Stimulated activated naive CD8-positive, alpha-beta T cell treated with anti-CD3 and anti-CD28 coated beads, Interleukin-15, amount 100 ng/mL, for 72 hours (primary cell): ENCODE measurements at places on chromosomes 12 and 14.
A peak's percentile ranks its signal among the peaks of the same experiment; 100 is the strongest.

- DNase-seq, result no peak
Observed at GRCh38 chr12:108814462-108815211, 42.7 kb downstream of the SSH1 start.

- no peak for DNase-seq
Observed at GRCh38 chr12:108798551-108799221, 58.7 kb downstream of the SSH1 start.

DNA sequence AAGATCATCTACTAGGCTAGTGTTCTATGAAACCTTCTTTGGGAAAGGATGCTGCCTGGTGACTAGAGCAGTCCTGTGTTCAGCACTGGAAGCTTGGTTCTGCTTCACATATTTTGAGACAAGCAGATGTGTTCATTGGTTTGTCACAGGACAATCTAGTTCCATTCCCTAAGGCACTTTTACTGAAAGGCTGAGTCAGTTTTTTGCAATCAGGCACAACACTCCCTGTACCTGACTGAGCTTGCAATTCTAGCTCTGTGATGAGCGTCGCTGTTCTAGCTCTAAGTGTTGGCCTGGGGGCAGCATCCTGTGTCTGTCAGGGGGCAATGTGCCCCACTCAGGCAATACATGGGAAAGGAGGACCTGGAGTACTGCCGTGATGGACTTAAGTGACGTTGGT, 144.4 kb downstream of the CAND1 start:
- no peak for DNase-seq

GRCh38 chr12:76901628-76902380, 23.0 kb upstream of the CSRP2 start:
- no peak for DNase-seq

DNA sequence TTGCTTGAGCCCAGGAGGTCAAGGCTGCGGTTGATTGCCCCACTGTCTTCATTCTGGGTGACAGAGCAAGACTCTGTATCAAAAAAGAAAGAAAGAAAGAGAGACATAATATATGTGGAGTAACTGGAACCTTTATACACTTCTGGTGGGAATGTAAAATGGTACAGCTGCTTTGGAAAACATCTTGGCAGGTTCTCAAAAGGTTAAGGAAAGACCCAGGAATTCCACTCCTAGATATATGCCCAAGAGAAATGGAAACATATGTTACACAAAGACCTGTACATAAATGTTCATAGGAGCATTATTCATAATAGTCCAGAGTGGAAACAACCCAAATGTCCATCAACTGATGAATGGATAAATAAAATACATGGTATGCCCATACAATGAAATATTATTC, 7.2 kb downstream of the RBMS2 start:
- no peak for DNase-seq

DNA sequence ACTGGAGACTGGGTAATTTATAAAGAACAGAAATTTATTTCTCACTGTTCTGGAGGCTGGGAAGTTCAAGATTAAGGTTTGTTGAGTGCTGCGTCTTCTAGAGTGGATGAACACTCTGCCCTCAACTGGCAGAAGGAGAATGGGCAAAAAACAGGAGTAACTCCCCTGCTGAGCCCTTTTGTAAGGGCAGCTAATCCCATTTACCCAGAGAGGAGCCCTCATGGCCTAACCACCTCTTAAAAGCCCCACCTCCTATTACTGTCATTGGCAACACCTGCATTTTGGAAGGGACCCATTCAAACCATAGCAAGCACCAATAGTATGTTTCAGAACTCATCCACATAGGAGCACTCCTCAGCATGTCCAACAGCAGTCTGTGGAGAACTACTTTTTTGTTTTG, 47.4 kb downstream of the BORCS5 start:
- DNase-seq, result no peak

DNA sequence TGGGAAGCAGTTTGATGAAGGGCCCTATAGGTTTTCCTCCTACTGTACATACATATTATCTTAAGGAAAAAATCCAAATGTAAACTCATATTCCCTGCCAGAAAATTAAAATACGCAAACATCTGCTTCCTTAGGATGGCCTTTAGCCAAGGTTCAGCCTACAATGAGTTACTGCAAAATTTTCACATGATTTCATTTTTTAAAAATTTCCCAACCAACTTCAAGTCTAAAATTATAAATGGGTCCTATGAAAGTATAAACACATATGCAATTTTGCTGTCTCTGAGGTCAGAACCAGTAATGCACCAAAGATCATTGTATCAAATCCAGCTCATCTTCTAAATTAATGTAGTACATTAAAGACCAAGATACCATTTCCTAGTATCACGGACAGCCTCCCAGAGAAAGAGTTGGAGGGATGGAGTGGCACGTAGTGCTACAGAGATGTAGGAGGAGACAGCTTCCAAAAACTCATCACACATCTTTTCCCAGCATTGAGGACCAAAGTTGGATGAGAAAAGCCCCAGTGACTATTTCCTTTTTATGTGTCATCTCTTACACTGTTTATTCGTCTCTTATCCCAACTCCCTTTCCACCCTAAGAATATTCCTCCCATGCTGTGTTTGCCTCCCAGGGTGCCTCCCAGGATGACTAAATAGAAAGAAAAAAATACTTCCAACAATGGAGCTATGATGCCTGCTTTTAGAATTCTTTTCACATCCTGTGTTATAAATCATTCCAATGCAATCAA, 92.3 kb upstream of the SLCO1C1 start:
- DNase-seq, result no peak

DNA sequence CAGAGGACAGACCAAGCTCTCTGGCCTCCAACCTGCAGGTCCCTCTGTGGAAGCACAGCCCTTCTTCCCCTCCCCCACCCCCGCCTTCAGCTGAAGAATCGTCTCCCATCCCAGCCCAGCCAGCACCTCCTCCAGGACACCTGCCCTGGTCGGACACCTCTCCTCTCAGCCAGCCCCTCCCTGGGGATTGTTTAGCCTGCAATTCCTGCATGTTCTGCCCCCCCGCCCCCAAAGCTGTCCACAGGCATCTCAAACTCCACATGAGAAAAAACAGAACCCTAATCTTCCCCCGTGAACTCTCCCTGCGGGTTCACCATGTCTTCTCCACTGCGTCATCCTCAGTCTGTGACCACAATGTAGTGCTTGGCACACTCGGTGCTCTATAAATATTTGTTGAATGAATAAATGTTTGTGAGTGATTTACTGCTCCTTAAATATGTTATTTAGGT, 24.1 kb downstream of the PRIMA1 start:
- no peak for DNase-seq

GRCh38 chr14:59870277-59871165, at the start of gene RTN1:
Gene RTN1 (minus strand): TSS chr14:59870776. CDS start chr14:59870630, 146 bp downstream.
- DNase-seq, result peak; percentile 11

DNA sequence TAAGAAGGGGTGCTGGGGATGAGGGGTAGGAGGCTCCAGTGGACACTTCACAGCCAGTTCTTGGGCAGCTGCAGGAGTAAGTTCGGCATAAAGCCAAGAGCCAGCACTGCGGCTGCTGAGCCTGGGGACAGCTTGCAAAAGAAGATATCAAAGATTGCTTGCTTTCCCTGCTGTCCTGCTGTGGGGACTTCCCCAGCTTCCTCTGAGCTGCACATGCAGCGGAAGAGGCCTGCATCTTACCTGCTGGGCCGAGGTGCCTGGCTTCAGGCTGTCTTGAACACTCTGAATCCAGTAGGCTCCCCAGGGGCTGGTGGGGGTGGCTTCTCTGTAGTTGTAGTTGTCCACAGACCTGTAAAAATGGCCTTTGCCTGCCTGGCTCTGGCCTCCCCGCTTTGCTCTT, 1.3 kb downstream of the CHGA start:
- no peak for DNase-seq

GRCh38 chr12:130826151-130826801, 12.8 kb downstream of the STX2 start:
- peak; percentile 81 for DNase-seq

DNA sequence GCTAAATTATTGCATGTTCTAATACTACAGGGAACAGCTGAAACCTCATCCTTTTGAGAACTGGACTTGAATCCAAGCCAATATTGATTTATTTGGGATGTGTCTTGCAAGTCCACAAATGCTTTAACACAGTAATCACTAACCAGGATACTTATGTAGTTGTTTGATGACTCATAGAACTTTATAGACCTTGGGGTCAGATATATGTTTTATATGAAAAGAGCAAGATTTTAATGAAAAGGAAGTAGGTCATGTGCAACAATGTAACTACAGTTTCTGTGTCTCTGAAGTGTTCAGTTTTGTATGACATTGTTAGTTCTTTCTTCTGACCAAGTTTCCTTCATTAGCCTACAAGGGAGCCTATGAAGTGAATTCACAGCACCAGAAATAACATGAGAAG, 352.0 kb downstream of the ZFP36L1 start:
- no peak for DNase-seq

DNA sequence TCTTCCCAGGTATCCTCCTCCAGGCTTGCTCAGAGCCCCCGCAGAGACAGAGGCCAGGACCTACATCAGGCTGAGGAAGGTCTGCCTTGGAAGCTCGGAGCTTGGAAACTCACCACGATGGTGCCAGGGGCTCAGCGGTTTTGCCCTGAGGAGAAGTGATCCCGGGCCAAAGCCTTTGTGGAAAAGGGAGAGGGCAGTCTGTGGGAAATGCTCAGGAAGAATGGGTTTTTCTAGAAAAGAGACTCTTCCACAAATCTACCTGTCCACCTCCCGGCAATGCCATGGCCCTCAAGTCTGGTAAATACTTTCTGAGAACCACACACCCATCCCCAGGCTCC, 8.0 kb downstream of the KRT2 start:
- DNase-seq, result no peak

DNA sequence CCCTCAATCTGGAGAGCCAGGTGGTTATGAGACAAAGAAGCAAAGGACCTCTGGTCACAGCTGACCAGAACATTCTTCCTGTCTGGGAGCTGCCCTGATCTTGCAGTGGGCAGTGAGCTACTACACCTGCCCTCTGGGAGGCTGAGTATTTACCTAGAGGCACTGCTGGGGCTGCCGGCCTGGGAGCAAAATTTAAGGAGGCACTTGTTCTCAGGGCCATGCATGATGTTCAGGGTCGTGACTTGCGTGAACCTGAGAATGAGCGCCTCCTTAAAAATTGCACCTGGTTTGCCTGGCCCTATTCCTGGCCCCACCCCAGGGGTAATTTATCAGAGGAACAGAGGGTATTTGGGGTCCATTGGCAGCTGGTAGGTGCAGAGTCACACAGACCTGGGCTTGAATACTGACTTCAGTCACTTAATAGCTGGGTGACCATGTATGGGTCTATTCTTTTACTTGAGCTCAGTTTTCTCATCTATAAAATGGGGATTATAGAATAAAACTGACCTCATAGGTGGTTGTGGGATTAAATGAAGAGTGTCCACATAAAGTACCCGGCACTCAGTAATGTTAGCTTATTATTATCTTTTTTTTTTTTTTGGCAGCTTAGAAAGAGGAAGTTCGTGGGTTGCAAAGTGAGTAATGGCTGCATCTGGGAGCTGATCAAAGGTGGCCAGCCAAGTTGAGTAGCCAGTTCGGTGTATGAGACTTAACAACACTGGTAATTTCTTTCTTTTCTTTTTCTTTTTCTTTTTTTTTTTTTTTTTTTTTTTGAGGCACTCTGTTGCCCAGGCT, 107.4 kb upstream of the MED13L start:
- DNase-seq, result no peak

DNA sequence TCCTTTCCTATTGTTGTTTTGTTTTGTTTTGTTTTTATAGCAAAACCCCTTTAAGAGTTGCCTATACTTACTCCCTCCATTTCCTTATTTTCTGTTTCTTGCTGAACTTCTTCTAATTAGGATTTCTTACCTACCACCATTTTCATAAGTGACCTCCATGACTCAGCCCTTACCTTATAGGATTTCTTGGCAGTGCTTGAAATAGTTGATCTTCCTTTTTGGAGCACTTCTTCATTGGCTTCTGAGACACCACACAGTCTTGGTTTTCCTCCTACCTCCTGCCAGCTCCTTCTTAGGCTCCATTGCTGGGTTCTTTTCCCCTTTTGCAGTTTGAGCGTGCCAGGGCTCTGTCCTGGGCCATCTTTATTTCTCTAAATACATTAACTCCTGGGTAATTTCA, 23.4 kb upstream of the EID3 start:
- no peak for DNase-seq

DNA sequence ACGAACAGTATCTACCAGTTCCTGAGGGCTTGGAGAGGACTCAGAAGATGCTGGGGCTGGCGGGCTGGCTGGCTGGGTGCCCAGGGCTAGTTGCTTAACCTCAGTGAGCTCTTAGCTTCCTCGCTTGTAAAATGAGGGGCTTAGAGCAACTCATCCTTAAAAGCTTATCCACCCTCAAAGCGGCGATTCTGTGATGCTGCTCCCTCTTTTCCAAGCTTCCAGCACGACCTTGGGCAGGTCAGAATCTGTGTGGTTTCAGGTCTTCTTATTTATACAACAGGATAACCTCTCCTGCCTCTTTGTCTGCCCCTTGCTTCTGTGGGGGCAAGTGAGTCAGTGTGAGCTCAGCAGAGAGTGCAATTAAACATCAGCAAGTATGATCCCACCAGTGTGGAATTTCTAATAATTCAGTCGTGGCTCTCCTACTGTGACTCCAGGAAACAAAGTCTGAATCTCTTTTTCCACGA, 281.8 kb downstream of the KSR2 start:
- no peak for DNase-seq

DNA sequence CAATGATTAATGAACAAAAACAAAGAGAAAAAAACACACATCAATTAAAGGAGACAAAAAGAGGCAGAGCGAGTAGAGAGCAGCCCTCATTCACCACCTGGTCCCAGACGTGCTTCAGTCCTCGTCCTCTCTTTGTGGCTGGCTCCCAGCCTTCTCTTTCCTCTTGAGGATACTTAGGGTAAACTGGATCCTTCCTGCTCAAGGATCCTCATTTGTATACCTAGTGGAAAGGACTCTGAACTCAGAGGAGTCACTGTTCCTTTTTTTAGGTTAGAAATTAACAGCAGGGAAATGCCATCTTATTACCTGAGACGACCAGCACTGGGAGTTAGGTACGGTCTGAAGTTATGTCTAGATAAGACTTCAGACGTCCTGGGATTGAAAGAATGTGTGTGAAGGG, 9.7 kb downstream of the MLEC start:
- DNase-seq, result no peak

DNA sequence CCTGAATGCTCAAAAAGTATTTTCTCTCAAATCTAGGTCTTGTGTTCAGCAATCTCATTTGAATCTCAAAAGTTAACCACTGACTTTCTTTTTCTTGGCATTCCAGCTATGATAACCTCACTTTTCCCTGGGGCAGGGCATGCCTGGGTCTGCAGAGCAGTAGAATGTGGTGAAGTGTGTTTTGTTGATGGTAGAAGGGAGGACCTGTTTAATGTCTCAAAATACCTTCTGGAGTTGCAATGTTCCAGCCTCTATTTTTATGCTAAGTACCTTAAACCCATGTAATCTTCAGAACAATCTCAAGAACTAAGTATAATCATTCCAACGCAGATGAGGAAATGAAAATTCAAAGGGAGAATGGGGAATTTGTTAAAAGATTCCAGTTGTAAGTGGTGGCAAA, 82.1 kb upstream of the FUT8 start:
- no peak for DNase-seq

GRCh38 chr12:132143336-132144071, 615 bp downstream of the DDX51 start:
- no peak for DNase-seq

GRCh38 chr12:10393291-10393690, 3.5 kb upstream of the KLRK1 start:
- DNase-seq, result no peak

GRCh38 chr12:11798856-11799501, 149.5 kb downstream of the ETV6 start:
- DNase-seq, result no peak
